GM12865 (cell line): ENCODE measurements at places on chromosomes 4 and X.

GRCh38 chr4:144355811-144356757 lies 215.6 kb upstream of the GYPA start:
- peak; percentile 85 for DNase-seq

- peak; percentile 34 for DNase-seq
These were observed 211.5 kb downstream of the PDGFRA start for GRCh38 chr4:54440394-54441136.

DNA sequence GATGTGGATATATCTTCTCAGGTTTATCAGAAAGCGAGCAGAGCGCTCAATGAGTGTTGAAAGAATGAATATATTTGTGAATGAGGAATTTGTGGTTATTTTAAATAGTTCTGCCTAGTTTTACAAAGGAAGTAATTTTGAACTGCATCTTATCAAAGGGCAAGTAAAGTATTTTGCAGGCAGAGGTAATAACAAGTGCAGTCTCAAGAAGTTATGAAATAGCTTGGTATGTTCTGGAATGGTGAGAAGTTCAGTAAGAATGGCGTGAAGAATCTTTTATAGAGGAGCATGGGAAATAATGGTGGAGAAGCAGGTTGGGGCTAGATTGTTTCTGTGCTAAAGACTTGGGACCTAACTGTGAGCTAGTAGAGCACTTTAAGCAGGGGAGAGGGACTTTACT lies 10.9 kb downstream of the TMA16 start:
- no peak for DNase-seq

DNA sequence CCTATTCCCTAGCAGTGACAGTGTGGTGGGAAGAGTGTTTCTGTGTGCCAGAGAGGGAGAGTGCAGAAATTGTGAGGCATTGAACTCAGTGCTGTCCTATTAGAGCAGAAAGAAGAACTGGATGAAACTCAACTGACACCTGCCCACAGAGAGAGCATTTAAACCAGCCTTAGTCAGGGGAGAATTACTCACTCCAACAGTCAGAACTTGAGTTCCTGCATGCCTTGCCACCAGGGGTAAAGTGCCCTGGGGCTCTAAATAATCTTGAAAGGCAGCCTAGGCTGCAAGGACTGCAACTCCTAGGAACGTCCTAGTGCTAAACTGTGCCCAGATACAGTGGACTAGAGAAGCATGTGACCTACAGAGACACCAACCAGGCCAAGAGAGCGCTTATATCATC lies 12.8 kb downstream of the CYSLTR1 start:
- DNase-seq = no peak

DNA sequence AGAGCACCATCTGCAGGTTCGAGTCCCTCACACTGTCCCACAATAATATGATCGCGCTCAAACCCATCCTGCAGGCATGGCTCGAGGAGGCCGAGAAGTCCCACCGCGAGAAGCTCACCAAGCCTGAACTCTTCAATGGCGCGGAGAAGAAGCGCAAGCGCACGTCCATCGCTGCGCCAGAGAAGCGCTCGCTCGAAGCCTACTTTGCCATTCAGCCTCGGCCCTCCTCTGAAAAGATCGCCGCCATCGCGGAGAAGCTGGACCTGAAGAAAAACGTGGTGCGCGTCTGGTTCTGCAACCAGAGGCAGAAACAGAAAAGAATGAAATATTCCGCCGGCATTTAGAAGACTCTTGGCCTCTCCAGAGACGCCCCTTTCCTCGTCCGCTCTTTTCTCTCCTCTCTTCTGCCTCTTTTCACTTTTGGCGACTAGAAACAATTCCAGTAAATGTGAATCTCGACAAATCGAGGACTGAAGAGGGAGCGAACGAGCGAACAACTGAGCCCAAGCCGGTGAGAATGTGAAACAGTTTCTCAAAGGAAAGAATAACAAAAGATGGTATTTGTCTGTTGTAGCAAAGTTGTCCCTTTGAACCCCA lies 1.9 kb downstream of the POU4F2 start:
- DNase-seq = no peak

DNA sequence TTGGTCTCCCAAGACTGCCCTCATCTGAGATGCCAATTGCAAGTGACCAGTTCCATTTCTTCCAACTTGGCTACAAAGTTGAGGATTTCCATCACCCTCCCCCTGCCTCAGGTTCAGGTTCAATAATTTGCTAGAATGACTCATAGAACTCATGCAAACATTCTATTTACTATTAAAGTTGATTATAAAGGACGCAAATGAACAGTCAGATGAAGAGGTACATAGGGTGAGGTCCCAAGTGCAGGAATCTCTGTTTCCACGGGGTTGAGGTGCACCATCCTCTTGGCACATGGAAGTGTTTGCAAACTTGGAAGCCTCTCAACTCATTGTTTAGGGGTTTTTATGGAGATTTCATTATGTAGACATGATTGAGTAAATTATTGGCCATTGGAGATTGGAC lies 41.0 kb downstream of the FGFBP1 start:
- DNase-seq = no peak

DNA sequence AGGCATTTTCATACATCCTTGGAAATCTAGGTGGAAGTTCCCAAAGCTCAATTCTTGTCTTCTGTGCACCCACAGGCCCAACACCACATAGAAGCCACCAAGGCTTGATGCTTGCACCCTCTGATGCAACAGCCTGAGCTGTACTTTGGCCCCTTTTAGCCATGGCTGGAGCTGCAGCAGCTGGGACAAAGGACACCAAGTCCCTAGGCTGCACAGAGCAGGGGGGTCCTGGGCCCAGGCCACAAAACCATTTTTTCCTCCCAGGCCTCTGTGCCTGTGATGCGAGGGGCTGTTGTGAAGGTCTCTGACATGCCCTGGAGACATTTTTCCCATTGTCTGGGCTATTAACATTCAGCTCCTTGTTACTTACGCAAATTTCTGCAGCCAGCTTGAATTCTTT lies 124.0 kb upstream of the S100G start:
- DNase-seq = no peak

- no peak for DNase-seq
These were observed 1981.9 kb upstream of the TENM3 start for GRCh38 chr4:180261346-180261745.

DNA sequence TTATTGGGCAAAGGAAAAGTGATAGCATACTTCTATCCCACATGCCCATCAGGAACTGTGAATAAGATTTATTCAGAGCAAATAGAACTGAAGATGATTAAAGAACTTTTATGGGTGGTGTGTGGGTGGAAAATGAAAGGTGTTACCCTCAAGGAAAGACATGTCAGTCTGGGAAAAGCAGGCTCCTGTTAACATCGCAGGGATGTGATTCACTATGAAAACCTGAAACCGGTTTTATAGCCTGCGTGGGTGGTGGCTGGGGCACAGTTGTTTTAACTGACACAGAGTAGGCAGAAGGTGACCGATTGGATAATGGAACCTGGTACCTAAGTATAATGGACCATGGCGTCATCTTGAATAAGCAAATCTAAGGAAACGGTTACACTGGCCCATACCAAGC lies 61.3 kb upstream of the CASK start:
- DNase-seq = no peak

- DNase-seq = no peak
These were observed 34.5 kb downstream of the NIPAL1 start for GRCh38 chr4:48051078-48051477.

DNA sequence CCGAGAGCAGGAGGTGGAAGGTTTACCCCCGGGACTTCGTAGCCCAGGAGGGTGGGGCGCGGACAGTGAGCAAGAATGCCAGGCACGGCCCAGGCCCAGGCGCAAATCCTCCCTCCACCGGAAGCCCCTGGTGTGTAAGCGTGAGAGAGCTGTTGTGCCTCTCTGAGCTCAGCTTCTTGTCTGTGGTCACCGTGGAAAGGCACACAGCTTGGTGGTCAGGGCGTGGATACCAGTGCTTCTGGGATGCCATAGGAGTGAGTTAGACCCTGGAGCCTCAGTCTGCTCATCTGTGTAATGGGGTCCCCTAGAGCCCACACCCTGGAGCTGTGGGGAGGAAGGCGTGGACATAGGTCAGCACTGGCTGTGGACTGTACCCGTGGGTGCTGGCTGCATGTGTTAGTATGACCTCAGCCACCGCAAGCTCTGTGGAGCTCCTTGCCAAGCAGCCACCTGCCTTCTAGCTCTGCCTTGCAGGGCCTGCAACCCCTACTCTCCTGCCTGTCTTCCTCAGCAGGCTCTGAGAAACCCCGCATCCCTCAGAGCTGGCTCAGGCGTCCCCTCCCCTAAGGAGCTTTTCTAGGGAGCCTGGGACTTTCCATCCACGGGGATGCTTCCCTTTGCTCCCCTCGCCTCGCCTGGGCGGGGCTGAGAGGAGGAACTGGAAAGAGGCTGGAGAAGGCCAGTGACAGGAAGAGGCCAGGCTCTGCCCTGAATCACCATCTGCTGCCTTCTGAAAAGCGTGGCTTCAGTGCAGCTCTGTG lies 28.0 kb upstream of the AFAP1 start:
- no peak for DNase-seq

DNA sequence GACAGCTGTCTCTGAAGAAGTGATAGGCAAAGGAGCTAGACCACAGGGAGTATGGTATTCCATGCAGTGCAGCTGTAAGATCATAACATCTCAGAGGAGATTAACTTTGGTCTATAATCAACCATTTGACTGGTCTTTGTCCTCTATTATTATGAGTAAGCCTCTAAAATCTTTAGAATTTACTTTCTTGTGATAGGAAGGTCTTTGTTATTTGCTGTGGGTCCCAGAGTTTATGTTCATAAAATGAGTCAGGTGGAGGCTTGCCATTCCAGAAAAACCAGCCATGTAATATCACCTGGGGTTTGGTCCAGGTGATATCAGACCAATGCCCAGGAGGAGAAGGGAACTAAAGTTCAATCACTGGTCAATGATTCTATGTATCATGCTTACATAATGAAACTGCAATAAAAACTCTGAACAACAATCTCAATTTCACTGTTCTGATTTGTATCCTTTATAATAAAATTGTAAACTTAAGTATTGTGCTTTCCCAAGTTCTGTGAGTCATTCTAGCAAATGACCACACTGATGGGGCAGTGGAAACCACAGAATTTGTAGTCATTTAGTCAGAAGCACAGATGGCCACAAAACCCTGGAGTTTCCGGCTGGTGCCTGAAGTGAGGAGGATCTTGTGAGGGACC lies 239.6 kb upstream of the TRAM1L1 start:
- DNase-seq = peak; percentile 20

DNA sequence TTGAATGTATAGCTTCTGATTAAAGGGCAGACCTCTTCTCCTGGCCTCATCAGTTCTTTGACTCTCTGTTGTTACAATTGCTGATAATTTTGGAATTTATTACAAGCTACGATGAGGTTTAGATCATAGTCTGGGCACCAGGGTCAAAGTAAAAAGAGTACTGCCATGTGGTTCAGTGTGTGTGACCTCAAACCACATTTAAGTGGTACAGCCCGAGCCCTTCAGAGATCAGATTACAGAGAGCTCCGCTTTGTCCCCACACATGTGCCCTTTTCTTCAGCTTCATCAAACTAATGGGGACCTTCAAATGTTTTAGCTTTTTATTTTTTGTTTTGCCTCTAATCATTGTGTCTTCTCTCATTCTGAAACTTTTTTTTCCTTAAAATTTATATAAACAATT lies 37.1 kb downstream of the SPANXN2 start:
- DNase-seq = no peak

- DNase-seq = no peak
These were observed 166.4 kb upstream of the CPEB2 start for GRCh38 chr4:14835708-14836425.

- no peak for DNase-seq
These were observed 134.2 kb downstream of the EIF4E start for GRCh38 chr4:98794565-98795205.

- peak; percentile 10 for DNase-seq
These were observed 8.0 kb downstream of the RADX start for GRCh38 chrX:106619797-106620196.

DNA sequence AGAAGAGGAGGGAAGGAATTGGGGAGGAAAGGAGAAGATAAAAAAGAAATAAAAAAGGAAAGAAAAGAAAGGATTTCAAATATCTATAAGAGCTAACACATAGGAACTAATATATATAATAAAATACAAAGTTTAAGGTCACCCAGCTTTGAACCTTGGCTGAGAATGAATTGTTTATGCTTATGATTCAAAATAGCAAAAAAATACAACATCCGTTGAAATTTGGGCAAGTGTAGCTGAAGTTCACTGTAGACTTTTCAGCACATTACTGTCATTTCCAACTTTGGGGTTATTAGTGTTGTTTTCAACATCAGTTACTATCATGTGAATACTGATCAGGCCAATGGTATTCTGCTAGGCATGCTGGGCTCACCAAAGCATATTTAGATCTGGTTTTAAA lies 395.2 kb upstream of the INTU start:
- no peak for DNase-seq

GRCh38 chrX:133369065-133369464 lies 46.2 kb downstream of the GPC4 start:
- DNase-seq = no peak
